Epithelial cell of esophagus (primary cell): ENCODE measurements at places on chromosomes 2 and 18.

GRCh38 chr2:156573710-156574109, 137.5 kb downstream of the GPD2 start:
- DNase-seq, result no peak

DNA sequence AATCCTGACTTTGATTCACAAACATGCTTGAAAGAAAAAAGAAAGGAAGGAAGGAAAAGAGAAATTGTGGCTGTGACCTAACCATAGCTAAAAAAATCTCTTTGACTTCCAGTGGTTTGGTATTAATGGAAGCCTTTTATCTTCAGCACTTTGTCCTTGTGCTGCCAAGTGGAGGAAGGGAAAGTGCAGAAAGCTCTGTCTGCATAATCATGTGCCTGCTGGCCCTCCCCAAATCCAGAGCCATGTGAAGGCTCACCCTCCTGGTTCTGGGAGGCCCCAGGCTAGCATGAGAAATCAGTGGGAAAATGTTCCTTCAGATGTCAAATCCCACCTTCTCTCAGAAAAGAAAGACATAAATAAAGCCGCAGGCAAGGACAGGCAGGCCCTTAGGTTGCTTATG, 48.3 kb upstream of the BMPR2 start:
- no peak for DNase-seq

DNA sequence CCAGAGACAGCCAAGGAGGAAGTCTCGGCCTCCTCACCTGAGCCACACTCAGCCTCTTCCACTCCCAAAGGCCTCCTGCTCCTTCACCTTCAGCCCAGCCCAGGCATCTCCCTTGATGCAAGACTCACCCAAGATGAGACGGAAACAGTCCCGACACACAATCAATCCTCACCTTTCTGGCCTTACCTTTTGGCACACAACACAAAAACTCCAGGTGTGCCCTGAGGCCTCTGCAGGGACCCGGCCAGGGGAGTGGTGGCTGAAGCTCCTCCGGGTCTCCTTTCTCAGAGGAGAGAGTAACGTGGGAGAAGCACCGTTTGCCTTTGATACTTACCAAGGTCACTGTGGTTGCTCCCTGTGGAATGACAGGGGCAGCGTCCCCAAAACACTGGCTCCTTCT, 23.8 kb upstream of the EFHD1 start:
- no peak for DNase-seq

GRCh38 chr2:23135481-23136100, 249.4 kb upstream of the KLHL29 start:
- DNase-seq, result peak; percentile 17

- no peak for DNase-seq
Measured at GRCh38 chr2:23616630-23617029, 231.7 kb downstream of the KLHL29 start.

- DNase-seq, result no peak
Measured at GRCh38 chr18:75530118-75530517, 102.6 kb upstream of the SMIM21 start.

- DNase-seq, result no peak
Measured at GRCh38 chr2:182941121-182941722, 74.8 kb upstream of the FRZB start.

DNA sequence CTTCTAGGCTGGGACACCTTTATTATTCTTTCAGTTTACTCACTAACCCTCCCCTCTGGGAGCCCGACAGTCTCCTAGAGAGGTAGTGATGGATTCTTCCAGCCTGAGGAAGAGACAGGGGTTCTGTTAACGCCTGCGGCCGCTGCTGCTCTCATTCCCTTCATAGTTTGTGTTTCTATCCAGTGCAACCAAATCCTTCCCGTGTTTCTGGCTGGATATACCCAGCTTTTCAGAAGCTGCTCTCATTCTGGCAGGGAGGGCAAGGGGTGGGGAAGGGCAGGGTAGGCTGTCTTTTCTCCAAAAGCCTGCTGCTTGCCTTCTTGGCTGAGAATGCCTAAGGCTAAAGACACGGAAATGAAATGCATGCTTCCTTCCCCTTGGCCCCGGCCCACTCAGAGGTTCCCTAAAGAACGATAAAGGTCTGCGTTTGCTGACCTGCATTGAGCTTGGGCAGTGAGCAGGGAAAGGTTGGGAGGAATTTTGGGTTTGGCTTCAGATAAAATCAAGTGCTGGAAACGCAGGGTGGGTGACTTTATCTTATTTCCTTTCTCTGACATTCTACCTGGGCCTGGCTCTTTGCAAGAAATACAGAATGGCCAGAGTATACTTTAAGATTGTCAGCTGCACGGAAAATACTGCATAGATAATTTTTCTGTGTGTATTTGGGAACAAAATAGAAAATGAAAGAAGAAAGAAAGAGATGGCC, 390.9 kb downstream of the NBAS start:
- DNase-seq, result peak; percentile 11

- no peak for DNase-seq
Measured at GRCh38 chr2:64192664-64193105, 48.5 kb upstream of the PELI1 start.

- no peak for DNase-seq
Measured at GRCh38 chr2:138441916-138442315, 59.7 kb upstream of the SPOPL start.

DNA sequence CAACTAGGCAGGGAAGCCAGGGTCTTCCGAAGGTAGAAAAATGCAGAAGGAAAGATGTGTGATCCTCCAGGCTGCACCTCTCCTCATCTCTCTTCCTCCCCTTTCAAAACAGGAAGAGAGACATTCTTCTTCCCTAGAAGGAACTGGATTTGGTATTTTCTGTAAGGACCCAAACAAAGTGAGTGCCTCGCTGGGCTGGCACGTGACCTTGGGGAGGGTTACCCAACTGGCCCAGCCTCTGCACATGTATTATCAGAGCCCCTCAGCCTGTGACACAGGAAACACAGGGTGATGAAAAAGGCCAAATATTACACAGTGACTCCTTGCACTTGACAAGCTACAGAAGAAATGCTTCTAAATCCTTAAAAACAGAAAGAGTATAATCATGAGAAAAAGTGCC, 2.3 kb downstream of the HJURP start:
- DNase-seq, result no peak

GRCh38 chr2:183035954-183036669, 2.1 kb downstream of the NCKAP1 start:
- no peak for DNase-seq

DNA sequence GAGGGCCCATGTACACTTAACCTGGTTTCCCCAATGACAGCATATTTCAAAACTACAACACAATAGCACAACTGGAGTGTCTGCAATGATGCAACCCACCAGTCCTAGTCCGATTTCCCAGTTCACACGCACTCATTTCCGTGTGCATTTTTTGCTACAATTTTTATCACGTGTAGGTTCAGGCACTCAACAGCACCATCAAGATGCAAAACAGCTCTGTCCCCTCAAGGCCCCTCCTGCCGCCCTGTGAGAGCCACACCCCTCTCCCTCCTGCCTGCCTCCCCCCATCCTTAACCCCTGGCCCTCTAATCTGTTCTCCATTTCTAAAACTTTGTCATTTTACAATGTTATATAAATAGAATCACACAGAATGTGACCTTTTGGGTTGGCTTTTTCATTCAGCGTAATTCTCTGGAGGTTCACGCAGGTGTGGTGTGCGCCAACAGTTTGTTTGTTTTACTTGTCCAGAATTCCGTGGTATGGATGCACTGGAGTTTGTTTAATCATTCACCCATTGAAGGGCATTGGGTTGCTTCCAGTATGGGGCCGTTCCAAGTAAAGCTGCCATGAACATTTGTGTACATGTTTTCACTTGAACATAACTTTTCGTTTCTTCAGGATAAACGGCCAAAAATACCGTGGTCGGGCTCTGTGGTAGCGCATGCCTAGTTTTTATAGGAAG, 8.4 kb downstream of the KCNIP3 start:
- peak; percentile 18 for DNase-seq

GRCh38 chr2:13413989-13414388, 697.3 kb downstream of the TRIB2 start:
- peak; percentile 15 for DNase-seq

GRCh38 chr18:39721712-39722111, 2156.1 kb upstream of the CELF4 start:
- DNase-seq, result no peak

DNA sequence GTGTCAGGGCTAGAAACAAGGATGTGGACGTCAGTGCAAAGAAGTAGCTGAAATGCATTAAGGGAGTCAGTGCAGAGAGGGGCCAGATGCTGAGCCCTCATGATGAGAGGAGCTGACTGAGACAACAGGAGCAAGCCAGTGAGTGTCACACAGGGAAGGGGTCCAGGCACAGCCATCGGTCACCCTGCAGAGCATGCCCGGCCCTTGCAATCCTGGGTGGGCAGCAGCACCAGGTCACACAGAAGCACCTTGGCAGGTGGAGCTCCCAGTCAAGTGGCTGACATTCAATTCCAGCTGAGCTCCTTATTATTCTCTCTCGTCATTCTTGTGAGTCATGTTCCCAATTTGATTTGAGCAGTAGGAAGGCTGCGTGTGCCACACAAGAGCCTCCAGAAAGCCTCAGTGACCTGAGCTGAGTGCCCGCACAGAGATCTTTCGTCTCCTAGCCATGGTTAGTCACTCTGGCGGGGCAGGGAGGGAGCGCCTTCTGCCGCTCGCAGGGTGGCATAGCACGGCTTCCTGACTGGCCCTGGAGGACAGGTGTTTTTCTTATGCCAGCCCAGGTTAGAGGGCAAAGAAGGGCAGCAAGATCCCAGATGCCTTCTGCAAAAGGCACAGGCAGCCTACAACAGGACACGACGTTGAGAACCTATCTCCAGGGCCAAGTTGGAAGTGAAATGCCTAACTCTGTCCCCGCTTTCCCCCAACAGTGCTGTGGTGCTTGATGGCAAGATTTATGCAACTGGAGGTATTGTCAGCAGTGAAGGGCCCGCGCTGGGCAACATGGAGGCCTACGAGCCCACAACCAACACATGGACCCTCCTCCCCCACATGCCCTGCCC, 220.9 kb downstream of the ATAD2B start:
- DNase-seq, result no peak

DNA sequence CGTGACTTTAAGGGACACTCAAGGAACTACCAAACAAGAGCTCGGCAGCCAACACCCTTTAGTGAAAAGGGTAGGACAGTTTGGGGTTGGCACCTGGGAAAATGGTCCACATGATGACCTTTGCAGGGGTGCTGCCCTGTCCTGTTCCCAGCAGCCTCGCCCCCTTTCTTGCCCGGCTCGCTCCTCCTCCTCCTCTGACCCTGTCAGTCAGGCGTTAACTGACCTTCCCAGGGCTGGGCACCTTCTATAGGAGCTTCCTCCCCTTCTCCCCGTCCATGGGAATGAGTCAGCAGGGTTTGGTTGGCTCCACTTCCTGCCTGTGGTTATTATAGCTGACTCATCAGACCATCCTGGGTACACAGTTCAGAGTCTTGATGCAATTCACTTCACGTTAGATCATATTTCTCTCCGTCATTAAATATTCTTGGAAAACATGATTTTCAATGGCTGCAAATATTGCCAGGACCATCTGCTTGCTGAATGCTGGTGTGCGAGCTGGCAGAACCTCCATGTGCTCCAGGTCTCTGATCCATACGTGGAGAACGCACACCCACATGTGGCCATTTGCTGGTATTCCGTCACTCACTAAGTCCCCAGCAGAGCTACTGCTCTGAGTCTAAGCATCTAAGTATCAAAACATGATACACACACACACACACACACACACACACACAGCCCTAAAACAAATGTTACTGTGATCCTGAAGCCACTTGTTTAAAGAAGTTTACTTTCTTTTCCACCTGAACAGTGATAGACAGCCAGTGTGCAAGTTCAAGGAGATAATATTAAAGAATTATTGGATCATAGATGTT, 185.0 kb downstream of the ANAPC1 start:
- DNase-seq, result peak; percentile 98

DNA sequence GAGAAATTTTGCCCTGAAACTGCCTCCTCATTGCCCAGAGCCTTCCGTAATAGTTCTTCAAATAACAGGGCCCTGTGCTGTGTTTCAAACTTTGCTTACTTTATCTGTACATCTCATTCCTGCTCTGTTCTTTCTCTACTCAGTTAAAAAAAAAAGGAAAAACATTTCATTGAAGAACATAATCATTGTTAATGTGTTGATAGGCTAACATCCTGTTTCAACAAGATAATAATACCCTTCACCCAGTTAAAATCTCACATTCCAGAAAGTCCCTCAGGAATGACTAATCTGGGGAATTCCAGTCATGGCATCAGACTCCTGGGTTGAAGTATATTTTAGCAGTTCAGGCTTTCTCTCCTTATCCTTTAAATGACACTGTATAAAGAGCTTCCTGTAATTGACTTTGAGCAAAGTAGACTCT, 45.6 kb upstream of the ITGAV start:
- peak; percentile 93 for DNase-seq

- no peak for DNase-seq
Measured at GRCh38 chr2:153394247-153394646, 84.3 kb downstream of the RPRM start.

DNA sequence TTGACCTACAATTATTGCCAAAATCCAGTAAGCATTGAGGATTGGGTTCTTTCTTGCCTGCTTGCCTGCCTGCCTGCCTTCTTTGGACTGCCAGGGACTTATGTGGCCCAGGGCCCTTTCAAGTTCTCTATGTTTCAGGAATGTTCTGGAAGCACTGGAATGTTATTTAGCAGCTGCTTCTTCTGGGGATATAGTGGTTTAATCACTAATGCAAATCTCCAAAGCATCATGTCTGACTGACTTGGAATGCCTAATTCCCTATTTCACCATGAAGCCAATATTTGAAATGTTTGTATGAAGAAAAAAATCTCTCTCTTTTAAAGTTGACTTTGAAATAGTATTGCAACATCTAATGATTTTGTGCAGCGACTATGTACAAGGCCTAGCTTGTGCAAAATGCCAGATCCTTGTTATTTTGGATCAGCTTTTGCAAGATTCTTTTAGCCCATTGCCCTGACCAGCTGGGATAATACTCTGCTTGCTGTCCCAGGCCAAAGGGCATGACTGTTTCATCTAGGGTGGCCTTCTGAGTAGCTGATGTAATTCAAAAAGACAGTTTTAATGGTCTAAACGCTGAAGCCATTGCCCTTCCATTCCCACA, 204.6 kb downstream of the RND3 start:
- DNase-seq, result no peak

GRCh38 chr2:127585270-127585807, 49.9 kb downstream of the MYO7B start:
- DNase-seq, result no peak

DNA sequence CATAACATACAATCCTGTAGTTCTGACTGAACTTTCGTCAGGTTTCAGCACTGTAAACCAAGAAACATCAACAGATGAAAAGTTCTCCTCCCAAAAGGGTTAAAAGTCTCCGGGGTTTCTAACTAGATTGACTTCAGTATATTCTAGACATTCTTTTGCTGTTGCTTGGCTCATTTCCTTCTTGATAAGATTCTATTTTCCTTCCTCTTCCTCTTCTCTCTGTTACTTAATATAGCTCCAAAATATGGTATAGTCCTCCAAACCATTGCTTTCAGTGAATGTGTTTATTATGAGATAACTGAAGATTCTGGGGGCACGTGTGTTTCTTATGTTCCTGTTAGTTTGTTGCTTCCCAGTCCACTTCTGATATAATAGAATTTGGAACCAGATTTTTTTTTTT, 46.4 kb upstream of the MAP4K3 start:
- DNase-seq, result no peak
